ENCODE measurements at places on chromosomes 4 and X. TPM values are rescaled to one million over a fixed set of nuclear protein-coding genes. Genes with fewer than 3 reads are reported as not detected.

- DNase-seq, result no peak
- no peaks in the 10 kb centered on the region for H3K27me3 ChIP-seq
- H3K4me1 ChIP-seq, result no peaks in the 10 kb centered on the region
These were observed 163.2 kb downstream of the SLC7A11 start for GRCh38 chr4:138078751-138079520.

MAGEA2 gene
- total RNA-seq, result not detected

- no peaks in the 10 kb centered on the region for H3K36me3 ChIP-seq
- H3K4me1 ChIP-seq, result no peaks in the 10 kb centered on the region
- no peak overlapping the region for H3K4me3 ChIP-seq
- no peak for DNase-seq
- no peaks in the 10 kb centered on the region for H3K27me3 ChIP-seq
These were observed 88.1 kb downstream of the FSTL5 start for GRCh38 chr4:162075726-162076125.

- H3K4me3 ChIP-seq, result no peak overlapping the region
- peaks cover 19% of the 10 kb centered on the region for H3K27me3 ChIP-seq
- H3K4me1 ChIP-seq, result peaks cover 19% of the 10 kb centered on the region
- no peak overlapping the region for H3K27ac ChIP-seq
- H3K36me3 ChIP-seq, result no peaks in the 10 kb centered on the region
These were observed 28.5 kb downstream of the TRIM2 start for GRCh38 chr4:153232768-153233167.

PARM1 gene
- total RNA-seq, result not detected

- H3K27ac ChIP-seq, result no peak overlapping the region
- no peaks in the 10 kb centered on the region for H3K27me3 ChIP-seq
- H3K4me1 ChIP-seq, result no peaks in the 10 kb centered on the region
- no peak overlapping the region for H3K4me3 ChIP-seq
These were observed 298.1 kb upstream of the TRAM1L1 start for GRCh38 chr4:117383468-117383867.

CENPVL2 gene
- total RNA-seq, result not detected

MTTP gene
- total RNA-seq, result 0.47 TPM

GRCh38 chr4:166198516-166199310 lies 325.7 kb downstream of the TLL1 start:
- no peak overlapping the region for H3K27ac ChIP-seq
- H3K4me3 ChIP-seq, result no peak overlapping the region
- DNase-seq, result no peak
- H3K36me3 ChIP-seq, result no peaks in the 10 kb centered on the region

GRCh38 chr4:88211473-88212252 lies 53.2 kb upstream of the ABCG2 start:
- H3K4me1 ChIP-seq, result no peaks in the 10 kb centered on the region
- no peak overlapping the region for H3K4me3 ChIP-seq
- peak; percentile 20 for DNase-seq
- H3K27me3 ChIP-seq, result no peaks in the 10 kb centered on the region

UGDH gene
- total RNA-seq, result 29.7 TPM

POU3F4 gene
- total RNA-seq, result not detected

DNA sequence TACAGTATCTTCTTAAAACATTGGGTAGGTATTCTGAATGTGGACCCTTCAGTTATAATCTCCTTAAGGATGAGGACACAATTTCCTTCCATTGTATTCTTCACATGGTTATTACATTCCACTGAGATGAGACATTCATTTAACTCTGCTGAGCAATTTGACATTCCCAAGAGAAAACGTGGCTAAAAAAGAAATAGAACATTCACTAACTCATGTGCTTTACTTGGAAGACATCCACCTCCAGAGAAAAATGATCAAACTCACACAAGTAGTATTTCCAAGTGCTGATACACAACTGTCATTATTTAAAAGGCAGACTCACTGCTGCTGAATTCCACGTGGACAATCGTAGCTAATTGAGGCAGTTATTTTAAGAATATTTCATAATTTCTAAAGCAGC lies 227.9 kb upstream of the ANKRD50 start:
- no peaks in the 10 kb centered on the region for H3K36me3 ChIP-seq
- no peak overlapping the region for H3K4me3 ChIP-seq
- no peak for DNase-seq
- H3K4me1 ChIP-seq, result no peaks in the 10 kb centered on the region
- H3K27me3 ChIP-seq, result no peaks in the 10 kb centered on the region

DNA sequence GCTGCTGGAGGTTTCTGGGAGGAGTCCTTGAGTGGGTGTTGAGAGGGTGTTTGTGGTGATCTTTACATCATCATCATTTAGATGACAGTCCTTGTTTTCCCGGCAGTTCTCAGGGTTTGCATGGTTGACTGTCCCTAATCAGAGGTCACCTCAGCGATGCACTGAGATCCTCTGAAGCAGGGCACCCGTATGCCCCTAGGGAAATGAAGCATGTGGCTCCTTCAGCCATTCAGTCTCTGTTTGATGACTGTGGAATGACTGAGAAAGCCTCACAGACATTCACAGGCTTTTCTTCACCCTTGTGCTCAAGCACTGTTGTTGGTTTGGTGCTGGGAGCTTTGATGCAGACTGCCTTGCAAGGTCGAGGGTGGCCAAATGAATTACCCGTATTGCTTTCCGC lies 474.7 kb downstream of the SPRY1 start:
- no peak overlapping the region for H3K27ac ChIP-seq
- DNase-seq, result no peak
- no peak overlapping the region for H3K4me3 ChIP-seq

GRCh38 chrX:29435396-29435795 lies 780.0 kb upstream of the MAGEB2 start:
- no peak overlapping the region for H3K4me3 ChIP-seq
- H3K27me3 ChIP-seq, result no peaks in the 10 kb centered on the region
- DNase-seq, result no peak
- no peaks in the 10 kb centered on the region for H3K4me1 ChIP-seq
- no peaks in the 10 kb centered on the region for H3K36me3 ChIP-seq

DNA sequence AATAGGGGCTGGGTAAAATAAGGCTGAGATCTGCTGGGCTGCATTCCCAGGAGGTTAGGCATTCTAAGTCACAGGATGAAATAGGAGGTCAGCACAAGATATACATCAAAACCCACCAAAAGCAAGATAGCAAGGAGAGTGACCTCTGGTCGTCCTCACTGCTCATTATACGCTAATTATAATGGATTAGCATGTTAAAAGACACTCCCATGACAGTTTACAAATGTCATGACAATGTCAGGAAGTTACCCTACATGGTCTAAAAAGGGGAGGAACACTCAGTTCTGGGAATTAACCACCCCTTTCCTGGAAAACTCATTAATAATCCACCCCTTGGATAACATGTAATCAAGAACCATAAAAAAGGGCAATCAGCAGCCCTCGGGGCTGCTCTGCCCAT lies 403.6 kb downstream of the KCNIP4 start:
- H3K27me3 ChIP-seq, result no peaks in the 10 kb centered on the region
- no peaks in the 10 kb centered on the region for H3K4me1 ChIP-seq
- no peaks in the 10 kb centered on the region for H3K36me3 ChIP-seq

DNA sequence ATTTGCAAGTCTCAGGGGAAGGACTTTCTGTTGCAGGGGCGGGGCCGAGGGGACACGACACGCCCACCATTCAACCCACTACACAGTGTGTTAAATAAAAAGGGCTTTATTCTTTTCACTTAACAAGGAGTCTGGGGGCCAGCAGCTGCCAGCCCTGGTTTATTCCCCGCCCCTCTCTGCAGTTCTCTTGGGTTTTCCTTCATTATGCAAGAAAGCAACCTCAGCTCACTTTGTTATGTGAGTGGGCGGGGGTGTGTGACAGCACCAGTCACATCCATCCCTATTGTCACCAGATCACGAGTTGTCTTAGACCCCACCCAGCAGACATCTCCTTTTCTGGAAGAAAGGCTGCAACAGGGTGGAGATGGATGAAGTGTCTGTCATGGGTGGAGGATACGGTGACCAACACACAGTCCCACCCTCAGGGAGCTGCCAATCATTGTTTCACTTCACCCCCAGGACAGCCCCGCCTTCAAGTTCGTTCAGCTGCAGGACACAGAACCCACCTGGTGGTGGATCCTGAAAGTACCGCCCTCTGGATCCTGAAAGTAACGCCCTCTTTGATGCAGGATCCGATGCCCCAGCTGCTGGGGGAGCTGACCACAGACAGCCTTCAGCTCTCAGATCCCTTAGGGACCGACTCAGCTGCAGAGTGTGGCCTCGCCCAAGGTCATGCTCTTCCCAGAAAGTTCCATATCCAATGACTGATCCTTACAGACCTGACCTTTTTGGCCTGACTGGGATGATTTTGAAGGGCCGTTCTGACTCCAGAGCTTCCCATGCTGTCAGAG lies 79.6 kb downstream of the SMIM20 start:
- H3K4me3 ChIP-seq, result no peak overlapping the region
- H3K27ac ChIP-seq, result no peak overlapping the region
- peak; percentile 30 for DNase-seq

MCF2 gene
- 0.23 TPM for total RNA-seq

MAGEC3 gene
- total RNA-seq, result not detected

ARHGAP6 gene
- not detected for total RNA-seq
